T1000 (cell line): ENCODE measurements at places on chromosomes 4 and X.
A peak's percentile ranks its signal among the peaks of the same experiment; 100 is the strongest.

- no peak for DNase-seq
Measured at GRCh38 chrX:68072041-68072440, 361.3 kb downstream of the OPHN1 start.

DNA sequence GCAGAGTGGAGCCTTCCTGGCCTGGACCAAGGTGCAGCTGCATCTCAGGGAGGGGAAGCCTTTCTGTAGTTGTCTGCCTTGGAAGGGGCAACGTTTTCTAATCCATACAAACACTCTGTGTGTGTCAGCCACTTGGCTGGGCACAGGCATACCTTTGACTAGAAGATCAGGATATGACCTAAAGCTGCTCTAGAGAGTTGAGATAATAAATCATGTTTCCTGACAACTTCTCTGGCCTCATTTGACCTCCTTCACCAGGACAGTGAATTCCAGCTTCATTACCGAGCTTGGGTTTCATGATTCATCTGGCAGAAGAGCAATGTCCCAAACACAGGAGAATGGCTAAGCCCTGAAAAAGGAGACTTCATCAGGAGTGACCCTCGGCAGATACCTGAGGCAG is 89.6 kb upstream of the KIT start:
- DNase-seq: no peak

- no peak for DNase-seq
Measured at GRCh38 chr4:174873931-174874330, 44.2 kb upstream of the ADAM29 start.

DNA sequence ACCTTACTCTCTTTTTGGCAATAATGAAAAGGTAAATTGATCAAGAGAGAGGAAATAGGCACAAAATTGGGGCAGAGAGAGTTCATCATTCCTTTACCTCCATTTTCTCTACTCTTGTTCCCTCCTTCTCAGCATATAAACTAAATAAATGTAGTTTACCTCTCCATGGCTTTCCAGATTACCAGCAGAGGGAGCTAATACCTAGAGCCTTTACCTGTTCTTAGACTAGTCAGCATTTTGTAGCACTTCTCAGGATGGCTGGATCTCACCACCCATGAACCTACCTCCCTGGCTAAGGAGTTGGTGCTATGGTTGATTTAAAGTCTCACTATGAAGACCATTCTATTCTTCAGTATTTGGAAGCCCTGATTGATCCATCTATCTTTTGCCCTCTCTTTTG is 15.7 kb downstream of the OFD1 start:
- no peak for DNase-seq

- no peak for DNase-seq
Measured at GRCh38 chrX:133215747-133216146, 2.4 kb downstream of the TFDP3 start.

GRCh38 chrX:124737771-124738170 is 391.4 kb downstream of the SH2D1A start:
- DNase-seq: no peak

- no peak for DNase-seq
Measured at GRCh38 chrX:78329486-78329885, 2.1 kb upstream of the CYSLTR1 start.

DNA sequence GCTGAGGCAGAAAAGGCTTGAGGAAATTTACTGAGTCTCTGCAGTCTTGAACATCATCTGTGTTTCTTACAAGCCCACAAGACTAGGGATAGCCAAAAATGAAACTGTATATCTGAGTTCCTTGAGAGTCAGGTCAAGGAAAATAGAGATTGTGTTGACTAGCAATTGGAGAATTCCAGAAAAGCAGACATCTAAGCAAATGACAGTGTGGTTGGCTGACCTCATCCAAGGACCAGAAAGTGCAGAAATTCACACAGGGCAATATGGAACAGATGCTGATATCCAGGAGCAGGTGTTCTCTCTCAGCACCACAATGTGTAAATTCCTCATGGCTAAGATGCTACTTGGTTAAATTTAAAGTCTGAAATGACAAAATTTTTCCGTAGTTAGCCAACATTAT is 146.4 kb downstream of the VEGFC start:
- DNase-seq: no peak

GRCh38 chr4:21699446-21699845 is 249.1 kb downstream of the KCNIP4 start:
- DNase-seq: no peak

DNA sequence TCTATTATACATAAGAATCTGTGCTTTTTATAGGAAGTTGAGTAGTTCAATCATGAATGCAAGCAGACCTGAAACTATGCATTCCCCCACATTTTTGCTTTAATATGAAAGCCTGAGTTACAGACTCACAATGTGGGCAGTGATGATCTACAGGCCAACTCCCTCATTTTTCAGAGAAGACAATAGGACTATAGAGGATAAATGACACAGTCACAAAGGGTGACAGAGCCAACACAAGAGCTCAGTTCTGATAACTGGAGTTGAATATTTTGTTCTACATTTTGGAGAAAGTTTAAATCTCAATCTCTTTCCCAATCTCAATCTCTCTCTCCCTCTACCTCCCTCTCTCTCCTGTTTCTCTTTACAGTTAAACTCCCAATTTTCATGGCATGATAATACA is 27.0 kb downstream of the MBNL3 start:
- no peak for DNase-seq

GRCh38 chr4:7917669-7918068 is 22.0 kb downstream of the AFAP1 start:
- DNase-seq: no peak

DNA sequence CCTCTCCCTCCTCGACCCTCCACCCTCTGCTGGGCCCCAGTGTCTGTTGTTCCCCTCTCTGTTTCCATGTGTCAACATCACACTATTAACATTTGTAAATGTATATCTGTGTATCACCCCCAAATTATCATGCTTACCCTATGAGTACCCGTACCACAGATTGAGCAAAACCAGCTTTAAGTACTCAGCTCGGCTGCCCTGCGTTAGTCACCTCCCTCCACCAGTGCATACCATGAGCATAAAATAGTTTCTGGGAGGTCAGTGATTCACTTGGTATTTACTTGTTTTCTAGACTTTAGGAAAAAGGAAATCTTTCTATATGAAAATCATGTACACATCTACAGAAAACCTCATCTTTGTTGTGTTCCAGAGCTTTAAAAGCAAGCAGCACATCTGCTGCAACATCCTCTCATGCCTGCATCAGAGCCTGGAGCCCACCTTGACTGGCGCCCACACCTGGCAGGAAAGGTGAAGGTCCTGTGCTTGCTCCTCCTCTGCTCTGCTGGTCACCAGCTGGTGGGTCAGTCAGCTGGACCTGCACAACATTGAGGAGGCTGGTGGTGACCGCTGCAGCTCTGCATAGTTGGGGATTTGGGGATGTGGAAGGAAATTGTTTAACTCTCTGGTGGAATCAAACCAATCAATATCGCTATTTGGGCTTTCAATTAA is 214.4 kb upstream of the KLF3 start:
- peak; percentile 20 for DNase-seq

DNA sequence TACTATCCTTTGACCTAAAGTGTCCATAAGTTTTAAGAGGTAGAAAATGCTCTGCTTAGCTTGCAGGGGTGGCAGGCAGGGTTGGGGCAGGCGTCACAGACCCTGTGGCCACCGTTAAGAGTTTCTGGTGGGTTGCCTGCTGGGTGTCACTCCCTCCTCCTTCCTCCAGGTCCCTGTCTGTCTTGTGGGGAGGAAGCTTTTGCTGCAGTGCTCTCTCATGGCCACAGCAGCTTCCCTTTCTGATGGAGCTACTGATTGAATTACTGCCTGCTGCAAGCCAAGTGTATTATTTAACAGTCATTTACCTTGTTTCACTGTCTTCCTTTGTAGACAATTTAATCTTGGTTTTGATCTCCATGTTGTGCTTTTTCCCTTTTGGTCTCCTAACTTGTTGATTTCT is 384.6 kb downstream of the IDS start:
- no peak for DNase-seq

DNA sequence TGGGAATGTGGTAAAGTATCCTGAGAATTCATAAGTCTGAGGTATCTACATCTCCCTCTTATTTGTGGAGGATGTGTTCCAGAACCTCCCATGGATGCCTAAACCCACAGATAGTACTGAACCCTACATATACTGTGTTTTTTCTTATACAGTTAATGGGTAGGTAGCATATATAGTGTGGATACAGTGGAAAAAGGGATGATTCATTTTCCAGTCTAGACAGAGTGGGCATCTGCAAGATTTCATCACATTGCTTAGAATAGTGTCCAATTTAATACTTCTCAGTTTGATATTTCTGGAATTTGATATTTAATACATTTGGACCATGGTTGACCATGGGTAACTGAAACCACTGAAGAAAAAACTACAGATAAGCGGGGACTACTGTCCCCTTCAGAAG is 155.0 kb upstream of the ANKRD50 start:
- no peak for DNase-seq

- no peak for DNase-seq
Measured at GRCh38 chr4:109559625-109559982, 442 bp upstream of the MCUB start.

- DNase-seq: no peak
Measured at GRCh38 chrX:44514272-44514671, 28.4 kb downstream of the FUNDC1 start.

DNA sequence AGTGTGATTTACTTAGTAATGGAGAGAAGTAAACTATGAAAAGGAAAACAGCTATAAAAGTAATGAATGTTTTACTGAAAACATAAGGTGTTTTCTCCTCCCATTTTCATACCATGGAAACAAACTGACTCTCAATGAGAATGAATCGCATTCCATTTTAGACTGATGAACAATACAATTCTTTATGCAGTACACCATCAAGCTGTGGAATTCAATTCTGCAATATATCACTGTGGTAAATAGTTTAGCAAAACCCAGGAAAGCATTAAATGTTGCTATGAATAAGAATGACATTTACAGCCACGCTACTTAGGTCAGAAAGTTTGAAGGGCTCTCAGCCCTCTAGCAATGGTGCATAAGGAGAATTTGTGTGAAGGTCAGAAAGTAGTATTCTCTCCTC is 7.4 kb downstream of the DCAF8L2 start:
- no peak for DNase-seq

GRCh38 chr4:184793735-184794355 is 31.9 kb downstream of the ACSL1 start:
- no peak for DNase-seq

GRCh38 chr4:35100932-35101331 is 1143.4 kb downstream of the ARAP2 start:
- DNase-seq: no peak

GRCh38 chr4:78120144-78120880 is 63.2 kb downstream of the FRAS1 start:
- DNase-seq: no peak

- DNase-seq: no peak
Measured at GRCh38 chrX:39667736-39668482, 429.8 kb downstream of the BCOR start.

DNA sequence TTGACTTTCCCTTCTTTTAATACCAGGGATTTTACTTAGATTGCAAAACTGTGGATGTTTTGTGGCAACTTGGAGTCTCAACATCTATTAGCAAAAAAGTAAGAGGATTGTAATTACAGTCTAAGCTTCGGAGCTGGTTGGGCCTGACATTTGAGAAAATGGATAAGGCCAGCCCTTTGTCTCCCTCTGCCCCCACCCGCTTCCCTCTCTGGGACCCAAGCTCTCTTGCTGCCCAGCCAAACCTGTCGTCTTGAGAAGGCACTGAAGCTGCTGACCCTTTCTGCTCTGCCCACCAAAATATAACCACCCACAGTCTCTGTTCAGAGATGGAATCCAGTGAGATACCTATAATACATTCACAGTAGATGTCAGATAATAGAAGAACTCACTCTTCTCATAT is 49.6 kb downstream of the SHROOM3 start:
- no peak for DNase-seq

DNA sequence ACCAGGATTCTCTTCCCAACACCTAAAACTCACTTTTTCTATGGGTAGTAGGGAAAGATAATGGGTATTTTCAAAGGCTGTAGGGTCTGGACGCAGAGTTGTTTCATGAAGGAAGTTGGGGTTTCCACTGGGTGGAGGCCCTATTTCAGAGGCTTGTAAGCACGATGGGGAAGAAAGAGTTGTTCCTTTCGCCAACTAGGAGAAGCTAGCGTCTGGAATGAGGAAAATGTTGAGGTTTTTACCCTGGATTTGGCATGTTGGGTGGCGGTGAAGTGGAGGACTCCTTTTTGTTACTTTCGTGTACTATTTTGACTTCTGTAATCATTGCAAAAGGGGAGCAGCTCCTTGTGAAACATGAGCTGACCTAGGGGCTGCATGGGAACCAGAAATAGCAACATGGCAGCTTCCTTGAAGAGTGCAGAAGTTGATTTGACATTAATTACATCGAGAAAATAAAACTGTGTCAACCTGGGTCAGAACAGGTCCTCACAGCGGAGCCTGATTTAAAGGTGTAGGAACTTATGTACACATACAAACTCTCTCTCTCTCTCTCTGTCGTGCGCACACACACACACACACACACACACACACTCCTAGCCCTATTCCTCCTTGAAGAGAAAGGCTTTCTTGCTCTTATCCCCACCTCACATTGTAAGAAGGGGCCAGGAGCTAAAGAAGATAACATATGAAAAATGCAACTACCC is 19.1 kb downstream of the VSIG4 start:
- no peak for DNase-seq

DNA sequence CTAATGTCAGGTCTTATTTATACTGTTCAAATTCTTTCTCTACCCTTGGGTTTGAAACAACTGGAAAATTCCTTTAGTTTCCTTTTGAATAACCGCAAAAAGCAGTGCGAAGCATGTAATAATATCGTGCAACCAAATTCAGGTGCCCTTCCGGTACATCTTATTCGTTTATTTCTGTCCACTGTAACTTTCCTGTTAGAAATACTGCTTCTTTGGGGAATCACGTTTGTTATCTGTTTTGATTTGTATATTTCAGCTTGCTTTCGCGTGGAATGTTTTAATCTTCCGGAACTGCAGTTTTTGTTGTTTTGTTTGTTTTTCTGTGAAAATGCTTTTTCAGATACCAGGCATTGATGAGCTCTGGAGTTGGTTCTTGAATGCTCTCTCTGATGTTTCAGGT is 85.7 kb upstream of the HPRT1 start:
- no peak for DNase-seq

GRCh38 chrX:75522565-75523431 is at the start of gene ZDHHC15:
ZDHHC15 (minus strand) TSS chrX:75523037; CDS start chrX:75523024, 13 bp downstream.
- DNase-seq: peak; percentile 71

GRCh38 chr4:3243136-3243780 is 5.7 kb upstream of the MSANTD1 start:
- DNase-seq: no peak

DNA sequence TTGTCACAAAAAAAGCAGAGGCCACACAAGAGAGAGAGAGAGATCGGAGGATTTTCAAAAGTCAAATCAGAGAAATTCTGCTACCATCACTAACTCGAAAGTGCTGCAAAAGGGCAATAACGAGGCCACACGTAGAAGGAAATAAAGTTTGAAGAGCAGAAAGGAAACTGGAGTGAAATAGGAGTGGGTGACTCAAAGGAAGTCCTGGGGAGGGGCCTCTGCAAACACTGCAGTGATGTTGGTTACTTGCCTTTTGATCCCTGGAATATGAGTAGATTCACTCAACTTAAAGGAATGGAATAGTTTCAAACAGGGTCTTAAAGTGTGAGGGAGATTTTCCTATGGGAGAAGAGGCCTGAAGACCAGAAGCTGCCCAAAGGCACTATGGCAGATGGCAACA is 663.4 kb upstream of the LCORL start:
- DNase-seq: no peak

- no peak for DNase-seq
Measured at GRCh38 chrX:129818123-129818522, 25.6 kb downstream of the ZDHHC9 start.
